Upper lobe of left lung (tissue), 6 donors: ENCODE measurements at places on chromosomes 3 and 15. TPM values are rescaled to one million over a fixed set of nuclear protein-coding genes. Genes with fewer than 3 reads are reported as not detected.

DNA sequence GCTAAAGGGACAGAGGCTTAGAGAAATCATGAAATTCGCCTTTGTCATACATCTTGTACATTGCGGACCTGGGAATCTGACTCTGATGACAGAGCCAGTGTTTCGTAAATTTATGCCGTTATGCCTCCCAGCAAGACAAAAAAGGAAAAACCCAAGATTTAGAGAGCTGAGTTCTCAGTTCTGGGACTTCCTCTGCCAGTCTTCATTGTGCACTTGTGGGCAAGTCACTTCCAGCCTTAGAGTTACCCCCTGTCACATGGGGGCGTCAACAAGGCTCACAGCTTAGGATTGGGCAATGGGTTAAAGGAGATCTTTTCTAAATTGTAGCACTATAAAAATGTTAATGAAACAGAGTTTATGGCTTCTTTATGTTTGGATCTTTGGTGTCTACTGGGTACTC lies 41.9 kb upstream of the MITF start:
- peak; percentile 24 for DNase-seq

- no peak for DNase-seq
Observed at GRCh38 chr15:45377609-45378148, 665 bp downstream of the GATM start.

GRCh38 chr3:125202197-125202596 lies 10.4 kb downstream of the SLC12A8 start:
- no peak for DNase-seq

GRCh38 chr3:79085171-79085570 lies 682.6 kb downstream of the ROBO1 start:
- DNase-seq = no peak

DNA sequence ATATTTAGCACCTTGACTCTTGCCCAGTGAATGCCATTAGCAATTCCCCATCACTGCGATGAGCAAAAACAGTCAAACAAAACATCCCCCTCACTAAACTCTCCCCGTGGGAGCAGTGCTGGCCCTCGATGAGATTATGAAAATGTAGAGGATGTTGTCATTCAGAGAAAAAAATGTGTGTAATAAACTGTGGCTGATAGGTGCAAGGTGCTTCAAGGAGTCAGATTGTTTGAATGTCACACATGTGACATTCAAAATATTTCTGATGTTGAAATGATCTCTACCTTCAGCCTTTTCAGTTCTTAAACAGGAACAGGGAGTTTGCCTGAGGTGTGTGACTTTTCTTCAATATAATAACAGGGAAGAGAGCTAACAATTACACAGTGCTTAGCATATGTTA lies 281.8 kb upstream of the TRIM42 start:
- no peak for DNase-seq

Gene RTP3
- not detected for total RNA-seq

Gene CAND2
- 7.3 TPM for total RNA-seq
